ENCODE measurements at places on chromosomes 5 and 9.

DNA sequence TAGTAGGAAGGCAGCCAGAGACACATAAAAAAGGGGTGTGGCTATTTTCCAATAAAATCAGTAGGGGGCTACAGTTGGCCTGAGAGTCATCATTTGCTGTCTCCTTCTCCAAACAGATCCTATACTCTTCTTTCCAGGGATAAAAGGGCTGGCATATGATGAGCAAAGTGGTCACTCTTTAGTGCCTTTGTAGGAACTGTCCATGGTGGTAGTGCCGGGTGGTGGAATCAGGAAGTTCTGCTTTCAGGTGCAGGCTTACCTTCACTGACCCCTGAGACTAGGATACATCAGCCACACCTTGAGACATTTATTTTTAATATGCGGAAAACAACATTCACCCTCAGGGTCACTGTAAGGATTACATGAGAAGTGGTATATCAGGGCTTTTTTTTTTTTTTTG, 80.8 kb downstream of the ASTN2 start:
- no peak for DNase-seq

GRCh38 chr5:143713047-143714003, 98.6 kb upstream of the HMHB1 start:
- DNase-seq, result no peak

GRCh38 chr5:96072138-96072790, 110.6 kb upstream of the ELL2 start:
- no peak for DNase-seq

GRCh38 chr5:27742805-27743204, 704.4 kb upstream of the CDH9 start:
- no peak for DNase-seq

DNA sequence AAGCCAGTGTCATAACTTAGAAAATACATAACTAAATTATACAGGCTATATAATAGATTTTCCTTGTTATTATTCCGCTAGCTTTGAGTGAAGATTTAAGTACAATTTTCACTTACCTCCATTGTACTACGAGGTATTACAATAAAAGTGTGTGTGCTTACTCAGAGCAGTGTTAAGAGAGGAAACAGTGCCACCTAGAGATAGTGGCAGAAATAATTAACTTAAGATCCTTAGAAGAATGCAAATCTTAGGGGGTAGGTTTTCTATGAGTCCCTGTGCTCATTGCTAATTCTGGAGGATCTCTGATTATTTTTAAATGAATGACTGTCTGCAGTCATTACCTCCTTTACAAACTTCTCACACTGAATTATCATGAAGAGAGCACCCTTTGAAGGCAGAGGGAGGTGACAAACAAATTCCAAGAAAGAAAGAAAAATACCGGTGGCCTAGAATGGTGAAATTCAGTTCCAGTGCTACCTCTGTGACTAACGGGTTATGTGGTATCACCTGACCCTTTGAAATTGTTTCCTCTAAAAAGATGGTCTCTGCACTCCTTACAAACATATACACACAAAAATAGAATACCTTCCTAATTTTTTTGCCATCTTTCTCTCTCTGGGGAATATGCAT, 379.8 kb downstream of the TRIM36 start:
- DNase-seq, result no peak

- no peak for DNase-seq
Measured at GRCh38 chr9:112860451-112860850, 30.2 kb downstream of the SLC46A2 start.

- peak; percentile 2 for DNase-seq
Measured at GRCh38 chr5:61974680-61975079, 331.3 kb upstream of the KIF2A start.

DNA sequence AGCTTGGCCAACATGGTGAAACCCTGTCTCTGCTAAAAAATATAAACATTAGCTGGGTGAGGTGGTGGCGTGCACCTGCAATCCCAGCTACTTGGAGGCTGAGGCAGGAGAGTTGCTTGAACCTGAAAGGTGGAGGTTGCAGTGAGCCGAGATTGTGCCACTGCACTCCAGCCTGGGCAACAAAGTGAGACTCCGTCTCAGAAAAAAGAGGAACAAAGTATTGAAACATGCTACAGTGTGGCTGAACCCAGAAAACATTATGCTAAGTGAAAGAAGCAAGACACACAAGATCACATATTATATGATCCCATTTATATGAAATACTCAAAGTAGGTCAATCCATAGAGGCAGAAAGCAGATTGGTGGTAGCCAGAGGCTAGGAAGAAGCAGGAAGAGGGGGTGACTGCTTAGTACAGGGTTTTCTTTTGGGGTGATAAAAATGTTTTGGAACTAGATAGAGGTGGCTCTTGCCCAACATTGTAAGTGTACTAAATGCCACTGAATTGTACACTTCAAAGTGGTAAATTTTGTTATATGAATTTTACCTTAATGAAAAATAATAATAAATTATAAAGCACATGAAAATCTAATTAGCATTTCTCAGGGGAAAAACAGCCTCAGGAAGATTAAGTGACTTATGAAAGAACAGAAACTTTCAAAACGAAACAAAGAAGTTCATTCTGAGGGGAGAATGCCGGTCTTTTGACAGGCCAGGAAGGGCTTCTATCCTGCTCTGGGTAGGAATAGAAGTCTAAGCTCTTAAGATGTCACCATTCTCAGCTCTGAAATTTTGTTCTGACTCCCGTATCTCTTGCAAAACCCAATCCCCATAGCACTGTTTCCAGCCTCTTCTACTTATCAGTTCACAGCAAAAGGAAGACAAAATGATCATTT, 161.1 kb upstream of the TBCA start:
- no peak for DNase-seq

DNA sequence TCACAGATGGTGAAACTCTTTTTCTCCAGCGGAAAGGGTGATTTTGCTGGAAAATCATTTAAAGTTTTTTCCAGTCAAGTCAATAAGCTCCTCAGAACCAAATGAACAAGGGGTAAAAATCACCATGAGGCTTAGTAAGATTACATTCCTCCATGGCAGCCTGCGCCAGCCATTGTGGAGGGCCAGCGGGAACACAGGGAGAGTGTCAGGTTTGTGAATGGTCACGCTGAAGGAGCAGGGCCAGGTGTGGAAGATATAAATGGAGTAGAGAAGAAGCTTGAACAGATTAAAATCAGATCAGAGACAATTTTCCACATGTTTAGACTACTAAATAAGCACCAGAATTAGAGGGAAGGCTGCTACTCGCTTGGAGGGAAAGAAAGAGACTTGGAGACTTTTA, 208.8 kb downstream of the NR3C1 start:
- no peak for DNase-seq

GRCh38 chr9:21579247-21579671, 97.1 kb upstream of the IFNE start:
- DNase-seq, result peak; percentile 48

- no peak for DNase-seq
Measured at GRCh38 chr9:127731938-127732337, 3.2 kb downstream of the TOR2A start.

GRCh38 chr5:120806202-120806601, 342.1 kb downstream of the PRR16 start:
- DNase-seq, result no peak

DNA sequence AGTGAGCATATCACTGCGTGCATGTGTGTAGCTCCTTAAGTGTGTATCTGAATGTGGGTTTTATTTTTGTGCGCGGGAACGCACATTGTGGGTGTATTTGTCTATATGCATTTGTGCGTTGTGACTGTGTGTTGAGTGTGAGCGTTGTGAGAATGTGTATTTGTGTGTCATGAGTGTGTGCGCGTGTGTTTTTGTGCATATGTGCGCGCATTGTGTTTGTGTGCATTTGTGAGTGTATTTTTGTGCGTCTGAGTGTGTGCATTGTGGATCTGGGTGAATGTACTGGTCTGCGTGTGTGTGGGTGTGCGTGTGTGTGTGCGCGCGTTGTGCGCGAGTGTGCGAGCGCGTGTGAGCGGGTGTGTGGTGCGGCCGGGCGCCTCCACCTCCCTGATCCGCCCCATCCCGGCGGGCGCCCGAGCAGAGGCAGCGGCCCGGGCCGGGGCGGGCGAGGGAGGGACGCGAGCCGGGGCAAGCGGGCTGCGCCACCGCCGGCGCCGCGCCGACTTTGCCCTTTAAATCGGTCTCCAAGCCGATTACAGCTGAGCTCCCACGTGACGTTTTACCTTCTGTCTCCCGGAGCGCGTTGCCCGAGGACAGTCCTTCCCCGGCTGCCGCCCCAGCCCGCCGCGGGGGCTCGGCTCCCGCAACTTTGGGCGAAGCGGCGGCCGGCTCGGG, at the start of gene RASGRF2:
Gene RASGRF2, plus strand, starts transcription at position 596 of the 675 bp plus-strand sequence. CDS start 376 bp downstream, outside the sequence.
- DNase-seq, result peak; percentile 67

DNA sequence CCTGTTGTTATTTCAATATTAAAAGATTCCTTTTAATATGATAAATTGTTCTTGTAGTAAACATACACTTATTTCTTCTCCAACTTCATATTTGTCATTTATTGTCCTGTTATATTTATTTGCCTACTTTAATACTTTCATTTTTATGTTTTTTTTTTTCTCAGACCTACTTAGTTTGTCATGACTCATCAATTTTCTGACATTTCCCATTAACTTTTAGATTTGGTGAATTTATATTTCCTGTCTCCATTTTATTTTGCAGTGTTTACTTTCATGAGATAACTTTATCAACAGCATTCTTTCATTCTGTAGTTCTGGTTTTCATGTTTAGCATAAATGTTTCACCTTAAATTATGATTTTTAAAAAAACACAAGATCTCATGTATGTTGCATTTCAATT, 788.7 kb downstream of the EFNA5 start:
- DNase-seq, result no peak

- DNase-seq, result no peak
Measured at GRCh38 chr9:4670591-4670990, 4.3 kb upstream of the SPATA6L start.

- DNase-seq, result no peak
Measured at GRCh38 chr9:136046554-136046920, 48.6 kb downstream of the NACC2 start.

DNA sequence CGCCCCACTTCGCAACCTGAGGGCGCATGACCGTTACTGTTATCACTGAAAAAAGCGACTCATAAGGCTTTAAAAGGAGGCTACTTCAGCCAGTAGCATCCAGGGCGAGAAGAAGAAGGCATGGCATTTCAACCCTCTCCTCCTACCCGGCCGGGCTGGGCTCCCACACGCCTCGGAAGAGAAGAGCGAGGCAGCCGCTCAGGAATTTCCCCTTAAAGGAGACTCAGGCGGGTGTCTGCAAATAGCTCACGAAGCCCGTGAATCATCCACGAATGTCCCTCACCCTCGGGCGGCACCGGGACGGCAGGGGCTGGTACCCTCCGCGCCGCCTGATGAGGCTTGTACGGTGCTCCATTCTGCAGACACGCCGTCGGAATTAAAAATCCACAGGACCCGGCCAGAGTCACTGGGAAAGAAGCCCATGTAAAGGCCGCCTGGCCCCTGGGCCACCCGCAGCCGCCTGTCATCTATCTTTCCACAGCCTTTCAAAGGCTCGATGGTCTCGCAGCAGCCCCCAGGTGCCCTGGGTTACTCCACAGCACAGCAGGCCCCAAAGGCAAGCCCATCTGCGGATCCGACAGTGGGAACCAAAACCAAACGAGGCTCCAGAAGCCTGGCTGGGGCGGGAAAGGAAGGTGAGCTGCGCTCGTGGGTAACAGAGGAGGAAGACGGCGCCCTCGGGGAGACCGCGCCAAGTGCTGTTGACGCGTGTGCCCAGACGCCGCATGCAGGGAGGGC, 11.8 kb downstream of the SLC12A7 start:
- no peak for DNase-seq

DNA sequence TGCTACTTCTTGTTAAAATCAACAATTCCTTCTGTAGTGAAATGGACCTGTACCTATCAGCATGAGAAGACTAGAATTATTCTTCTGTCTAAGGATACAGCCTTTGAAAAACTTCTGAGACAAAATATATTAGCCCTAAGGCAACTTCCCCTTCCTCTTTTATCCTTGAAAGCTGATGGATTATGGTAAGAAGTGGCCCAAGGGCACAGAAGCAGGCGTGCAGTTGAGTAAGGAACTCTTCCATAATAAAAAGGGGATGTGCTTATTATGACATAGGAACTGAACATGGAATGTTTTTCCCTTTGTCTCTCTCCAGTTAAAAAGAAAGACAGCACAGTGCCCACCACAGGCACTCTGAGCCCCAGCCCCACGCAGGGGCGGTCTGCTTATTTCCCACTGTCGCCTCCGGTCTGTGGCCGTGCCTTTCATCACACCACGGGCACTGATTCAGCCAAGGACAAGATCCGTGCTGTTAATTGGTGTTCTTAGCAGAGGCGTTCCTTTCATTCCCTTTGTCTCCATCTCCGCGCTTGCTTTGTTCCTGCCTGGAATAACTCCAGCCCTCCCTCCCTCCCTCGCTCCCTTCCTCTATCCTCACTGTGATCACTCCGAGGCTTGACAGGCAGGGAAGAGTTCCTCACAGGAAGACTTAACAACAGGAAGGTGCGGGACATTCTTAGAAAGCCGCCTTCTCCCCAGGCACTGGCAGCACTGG, 135.9 kb upstream of the OTULINL start:
- DNase-seq, result no peak

DNA sequence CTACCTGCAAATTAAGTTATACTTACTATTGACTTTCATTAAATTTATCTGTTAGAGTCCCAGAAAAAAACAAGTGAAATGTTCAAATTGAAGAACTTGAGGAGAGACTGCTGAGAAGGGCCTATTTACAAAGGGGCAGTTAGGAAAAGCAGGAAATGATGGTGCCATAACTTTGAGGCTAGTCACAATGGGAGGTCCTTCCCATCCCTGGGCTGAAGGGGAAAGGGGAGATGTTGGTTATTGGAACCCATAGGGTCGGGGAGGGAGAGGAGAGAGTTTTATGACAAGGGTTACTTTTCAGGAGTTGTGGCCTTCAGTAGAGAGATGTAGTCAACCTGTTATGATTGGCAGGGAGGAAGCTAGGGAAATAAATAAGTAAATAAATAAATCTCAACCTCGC, 169.1 kb downstream of the DMRT2 start:
- DNase-seq, result no peak

GRCh38 chr5:87899721-87900131, 368.9 kb downstream of the TMEM161B start:
- no peak for DNase-seq

- no peak for DNase-seq
Measured at GRCh38 chr5:135158982-135159381, 125.0 kb upstream of the PITX1 start.

DNA sequence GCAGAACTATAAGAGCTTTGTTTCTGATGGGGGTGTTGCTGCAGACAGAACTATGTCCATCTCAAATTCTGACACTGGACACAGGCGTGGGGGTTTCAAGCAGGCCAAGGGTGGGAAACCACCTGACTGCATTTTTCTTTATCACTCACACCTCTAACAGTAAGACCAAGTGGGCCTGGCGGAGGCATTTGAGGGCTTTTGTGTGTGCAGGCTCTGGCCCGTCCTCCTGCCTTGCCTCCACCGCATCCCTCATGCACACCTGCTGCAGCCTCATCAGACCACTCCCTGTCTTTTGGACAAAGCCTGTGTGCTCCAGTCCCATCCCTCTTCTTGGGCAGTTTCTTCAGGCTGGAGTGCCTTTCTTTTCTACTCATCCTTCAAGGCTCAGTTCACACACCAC, 7.9 kb downstream of the OR13J1 start:
- DNase-seq, result no peak

DNA sequence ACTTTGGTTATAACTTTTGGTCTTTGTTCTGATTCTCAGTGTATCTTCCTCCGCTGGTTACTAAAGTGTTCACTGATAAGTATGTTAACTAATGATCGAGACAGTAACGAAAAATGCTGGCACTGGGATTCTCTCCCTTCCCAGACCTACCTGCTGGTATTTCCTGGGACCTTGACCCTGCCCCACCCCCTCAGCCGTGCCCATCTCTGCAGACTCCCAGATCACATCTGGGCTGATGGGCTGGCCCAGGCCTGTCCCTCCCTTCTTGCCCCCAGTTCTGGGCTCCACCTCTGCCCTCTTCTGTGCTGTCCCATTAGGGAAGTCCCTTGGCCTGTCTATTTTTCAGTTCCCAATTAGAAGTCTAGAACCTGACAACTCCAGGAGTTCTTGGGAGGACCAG, 46.9 kb downstream of the NEURL1B start:
- no peak for DNase-seq

Measured in activated naive CD8-positive, alpha-beta T cell treated with anti-CD3 and anti-CD28 coated beads for 36 hours (primary cell).